Endothelial cell (in vitro differentiated cells): ENCODE measurements at places on chromosomes 16 and 17.
A peak's percentile ranks its signal among the peaks of the same experiment; 100 is the strongest.

- no peak for DNase-seq
Observed at GRCh38 chr16:11147754-11148444, 108.1 kb downstream of the SOCS1 start.

DNA sequence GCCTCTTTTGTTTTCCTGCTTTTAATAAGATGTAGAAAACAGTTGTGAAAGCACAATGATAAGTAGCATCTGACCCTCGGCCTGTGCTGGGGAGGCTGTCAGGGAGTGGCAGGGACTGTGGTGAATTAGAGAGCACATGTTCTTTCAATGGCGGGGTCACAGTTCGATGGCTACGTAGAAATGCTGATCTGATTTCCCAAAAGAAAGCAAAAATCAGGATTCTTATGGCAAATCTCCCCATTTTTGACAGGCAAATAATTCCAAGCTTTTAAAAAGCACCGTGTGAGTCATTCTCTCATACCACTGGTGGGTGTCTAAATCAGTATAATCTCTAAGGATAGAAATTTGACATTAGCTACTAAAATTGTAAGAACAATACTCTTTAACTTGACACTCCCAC lies 4.2 kb upstream of the MAPK7 start:
- no peak for DNase-seq

- no peak for DNase-seq
Observed at GRCh38 chr16:87945351-87946042, 5.7 kb upstream of the BANP start.

GRCh38 chr17:17172990-17173389 lies 33.1 kb downstream of the PLD6 start:
- DNase-seq: no peak

GRCh38 chr17:66945147-66945835 lies 19.2 kb upstream of the CACNG4 start:
- no peak for DNase-seq

DNA sequence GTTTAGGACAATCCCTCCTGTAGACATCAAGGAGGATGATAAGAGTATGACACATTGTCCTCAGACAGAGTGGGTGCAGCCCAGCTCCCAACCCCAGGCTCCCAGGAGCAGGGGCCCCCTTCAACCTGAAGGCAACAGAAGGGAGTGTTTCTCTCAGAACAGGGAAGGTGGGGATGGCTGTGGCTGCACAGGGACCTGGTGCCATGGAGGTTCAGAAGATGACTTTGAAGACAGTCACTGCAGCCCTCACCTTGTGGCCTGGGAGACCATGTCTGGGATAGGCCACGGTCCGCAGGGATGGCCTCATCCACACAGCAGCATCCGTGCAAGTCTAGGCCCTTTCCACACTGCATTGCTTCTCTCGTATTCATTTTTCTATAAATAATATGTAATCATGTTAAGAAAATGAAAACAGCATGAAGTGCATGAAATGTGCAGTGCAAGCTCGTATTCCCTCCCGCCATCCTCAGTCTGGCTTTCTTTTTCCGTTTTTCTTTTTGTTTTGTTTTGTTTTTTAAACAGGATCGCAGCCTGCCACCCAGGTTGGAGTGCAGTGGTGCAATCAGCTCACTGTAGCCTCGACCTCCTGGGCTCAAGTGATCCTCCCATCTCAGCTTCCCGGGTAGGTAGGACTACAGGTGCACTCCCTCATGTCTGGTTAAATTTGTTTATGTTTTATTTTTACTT lies 71.1 kb downstream of the METRNL start:
- DNase-seq: no peak

- no peak for DNase-seq
Observed at GRCh38 chr16:50165473-50165872, 12.4 kb downstream of the TENT4B start.

- no peak for DNase-seq
Observed at GRCh38 chr17:32894245-32894644, 17.3 kb upstream of the MYO1D start.

GRCh38 chr17:31008374-31009041 lies 37.7 kb downstream of the RNF135 start:
- peak; percentile 64 for DNase-seq
